Stimulated activated CD4-positive, alpha-beta T cell treated with anti-CD3 and anti-CD28 coated beads, Interleukin-4, amount 100 ng/mL, for 4 hours (primary cell): ENCODE measurements at places on chromosomes 7 and 10.

DNA sequence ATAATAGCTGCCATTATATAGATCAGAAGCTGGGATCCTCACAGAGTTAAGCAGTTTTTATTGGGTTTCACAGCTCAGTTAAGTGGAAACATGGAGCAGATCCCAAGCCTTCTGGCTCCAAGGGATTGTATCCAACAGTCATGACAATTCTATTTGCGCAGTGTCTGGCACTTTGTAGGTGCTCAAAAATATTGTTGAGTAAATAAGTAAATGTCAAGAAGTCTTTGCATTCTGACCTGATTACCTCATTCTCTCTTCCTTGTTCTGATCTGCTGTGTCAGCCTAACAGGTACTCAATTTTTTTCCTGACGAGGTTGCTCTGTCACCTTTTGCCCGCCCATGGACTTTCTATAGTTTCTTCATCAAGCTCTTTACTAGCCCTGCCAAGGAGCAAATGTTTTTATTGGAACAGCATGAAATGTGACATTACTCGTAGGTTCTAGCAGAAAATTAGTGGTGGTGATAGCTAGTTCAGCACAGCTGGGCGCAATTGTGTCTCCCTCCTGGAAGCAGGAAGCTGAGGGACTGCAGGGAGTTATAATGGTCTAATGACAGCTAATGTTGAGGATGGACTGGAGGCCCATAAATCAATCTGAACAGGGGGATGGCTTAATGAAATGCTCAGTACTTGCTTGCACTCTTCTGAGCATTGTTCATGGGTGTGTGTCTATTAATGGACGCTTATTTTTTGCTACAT lies 680.2 kb downstream of the CCSER2 start:
- no peak for DNase-seq

DNA sequence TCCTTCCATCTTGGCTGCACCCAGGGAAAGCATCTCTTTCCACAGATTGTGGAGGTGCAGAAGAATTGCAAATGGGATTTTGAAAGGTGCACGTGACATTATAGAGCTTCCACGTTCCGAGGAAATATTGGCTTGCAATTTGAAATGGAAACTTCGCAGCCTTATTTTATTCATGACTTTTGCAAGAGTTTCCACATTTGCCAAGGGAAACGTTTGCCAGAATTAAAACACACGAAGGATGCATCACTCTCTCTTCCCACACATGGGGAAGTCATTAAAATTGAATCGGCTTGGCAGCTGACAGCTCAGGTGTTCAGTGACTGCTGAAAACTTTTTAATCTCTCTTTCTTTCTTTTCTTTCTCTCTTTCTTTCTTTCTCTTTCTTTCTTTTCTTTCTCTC lies 475.4 kb upstream of the IGFBP3 start:
- DNase-seq: no peak

- DNase-seq: no peak
Measured at GRCh38 chr10:78188446-78188845, 154.8 kb downstream of the RPS24 start.

GRCh38 chr10:126586128-126586527 lies 84.4 kb downstream of the C10orf90 start:
- DNase-seq: no peak

GRCh38 chr7:141225916-141226618 lies 152.2 kb downstream of the TMEM178B start:
- no peak for DNase-seq

DNA sequence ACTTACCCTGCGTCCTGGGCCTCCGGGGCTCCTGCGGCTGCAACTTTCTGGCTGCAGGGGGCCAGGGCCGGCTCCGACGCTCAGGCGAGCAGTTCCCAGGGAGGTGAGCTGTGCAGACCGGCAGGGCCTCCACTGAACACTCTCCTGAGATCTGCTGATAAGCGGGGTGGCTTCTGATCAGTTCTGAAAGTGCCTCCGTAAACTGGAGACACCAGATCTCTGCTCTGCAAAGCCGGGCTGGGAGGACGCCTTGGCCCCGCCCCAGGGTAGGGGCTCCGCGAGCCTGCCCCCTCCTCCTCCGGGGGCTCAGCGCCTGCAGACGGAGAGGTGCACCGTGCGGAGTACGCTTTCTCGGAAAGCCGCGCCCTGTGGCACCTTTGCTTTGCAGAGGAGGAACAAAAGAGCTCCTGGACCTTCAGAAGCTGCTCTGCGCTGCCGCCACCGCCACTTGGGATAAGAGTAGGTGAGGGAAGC lies 141.3 kb upstream of the VKORC1L1 start:
- DNase-seq: no peak

GRCh38 chr10:124007102-124007772 lies 86.2 kb downstream of the CHST15 start:
- no peak for DNase-seq

- no peak for DNase-seq
Measured at GRCh38 chr10:82529062-82529461, 654.1 kb downstream of the NRG3 start.

- DNase-seq: no peak
Measured at GRCh38 chr7:20030417-20030816, 186.8 kb downstream of the MACC1 start.

GRCh38 chr10:30241422-30242110 lies 107.5 kb downstream of the MTPAP start:
- no peak for DNase-seq

GRCh38 chr7:131880078-131880477 lies 323.6 kb upstream of the PODXL start:
- DNase-seq: no peak

DNA sequence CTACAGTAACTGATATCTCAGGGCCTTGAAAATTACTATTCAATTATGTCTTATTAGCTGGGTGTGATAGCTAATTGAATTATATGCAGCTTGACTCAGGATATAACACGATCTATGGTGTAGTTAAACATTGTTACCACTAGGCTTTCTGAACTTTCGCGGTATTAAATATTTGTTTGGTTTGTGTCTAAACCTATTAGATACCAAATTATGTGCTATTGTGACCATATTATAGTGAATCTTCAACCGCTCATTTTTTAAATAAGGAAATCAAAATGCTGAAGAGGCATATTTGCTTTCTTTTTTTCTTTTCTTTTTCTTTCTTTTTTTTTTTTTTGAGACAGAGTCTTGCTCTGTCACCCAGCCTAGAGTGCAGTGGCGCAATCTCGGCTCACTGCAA lies 99.3 kb upstream of the RSU1 start:
- no peak for DNase-seq

DNA sequence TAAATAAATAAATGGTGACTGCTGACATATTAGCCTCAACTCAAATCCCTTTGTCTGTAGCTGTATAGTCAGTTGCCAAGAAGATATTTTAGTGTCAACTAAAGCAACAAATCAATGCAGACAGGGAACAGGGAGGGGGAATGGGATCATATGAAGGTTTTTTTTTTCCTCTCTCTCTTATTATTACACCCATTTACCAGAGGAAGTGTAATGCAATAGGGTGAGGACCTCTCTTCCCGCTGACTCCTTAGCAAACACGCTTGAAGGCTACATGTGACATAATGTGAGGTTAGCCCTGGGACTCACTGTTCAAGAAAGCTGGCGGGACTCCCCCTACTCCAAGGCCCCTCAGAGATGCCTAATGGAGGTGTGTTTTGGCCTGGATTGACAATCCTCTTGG lies 88.2 kb downstream of the CHRM2 start:
- DNase-seq: no peak

- no peak for DNase-seq
Measured at GRCh38 chr10:49151025-49151445, 17.2 kb upstream of the FAM170B start.

DNA sequence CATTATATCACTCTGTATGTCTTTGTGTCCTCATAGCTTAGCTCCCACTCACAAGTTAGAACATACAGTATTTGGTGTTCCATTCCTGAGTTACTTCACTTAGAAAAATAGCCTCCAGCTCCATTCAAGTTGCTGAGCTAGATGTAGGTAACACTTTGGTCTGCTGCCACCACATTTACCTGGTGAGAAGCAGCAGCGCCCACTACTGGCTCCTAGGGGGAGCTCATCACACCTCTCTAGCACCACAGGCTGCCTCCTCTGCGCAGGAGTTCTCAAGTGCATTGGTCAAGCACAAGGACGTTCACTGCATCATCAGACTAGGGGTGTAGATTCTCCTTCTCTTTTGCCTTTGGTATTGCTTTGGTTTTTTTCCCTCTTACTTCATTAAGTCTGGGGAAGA lies 530.9 kb upstream of the AUTS2 start:
- DNase-seq: no peak

- DNase-seq: peak; percentile 14
Measured at GRCh38 chr10:27743877-27744801, 1.5 kb downstream of the MKX start.

DNA sequence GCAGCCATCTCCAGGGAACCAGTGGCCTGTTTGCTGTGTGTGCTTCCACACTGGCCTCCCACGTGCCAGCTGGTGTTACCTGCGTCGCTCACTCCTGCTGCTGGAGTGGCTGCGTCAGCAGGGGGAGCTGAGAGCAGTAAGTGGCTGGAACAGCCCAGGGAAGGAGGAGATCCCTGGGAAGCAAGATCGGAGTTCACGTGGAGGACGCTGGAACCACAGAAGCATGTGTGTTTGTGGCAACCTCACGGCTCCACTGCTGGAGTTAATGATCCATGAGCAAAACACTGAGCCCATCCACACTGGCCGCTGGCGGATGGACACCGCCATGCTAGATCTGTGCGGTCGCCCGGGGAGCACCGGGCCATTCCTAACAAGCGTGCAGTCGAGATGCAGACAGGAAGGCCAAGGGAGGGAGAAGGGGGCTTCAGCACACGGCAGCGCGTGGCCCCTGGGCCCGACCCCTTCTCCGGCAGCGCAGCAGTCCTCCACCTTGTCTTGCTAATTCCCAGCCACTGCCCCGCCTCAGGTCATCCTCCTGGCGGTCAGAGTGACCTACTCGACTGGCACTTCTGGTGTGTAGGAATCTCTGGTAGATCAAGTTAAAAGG lies 68.5 kb upstream of the EEPD1 start:
- DNase-seq: no peak

GRCh38 chr7:66901941-66902843 lies 18.8 kb upstream of the TMEM248 start:
- DNase-seq: no peak

GRCh38 chr10:114176511-114176910 lies 2.5 kb upstream of the CCDC186 start:
- DNase-seq: no peak

GRCh38 chr7:31948029-31948428 lies 122.2 kb downstream of the PDE1C start:
- DNase-seq: no peak

DNA sequence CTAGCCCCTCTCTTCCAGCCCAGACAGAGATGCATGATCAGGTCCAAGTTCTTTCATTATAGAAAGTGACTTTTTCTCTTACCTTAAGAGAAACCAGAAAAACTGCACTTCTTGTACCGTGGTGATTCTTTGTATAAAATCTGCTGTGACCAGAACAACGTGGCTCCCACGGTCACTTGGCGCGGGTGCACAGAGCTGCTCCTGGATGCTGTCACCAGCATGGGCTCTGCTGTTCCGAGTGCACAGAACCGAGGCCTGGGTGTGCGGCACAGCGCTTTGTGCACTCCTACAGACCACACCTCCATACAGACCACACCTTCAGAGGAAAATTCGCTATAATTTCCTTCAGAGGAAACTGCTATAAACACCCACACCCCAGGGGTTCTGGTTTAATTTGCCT lies 26.0 kb downstream of the VIPR2 start:
- no peak for DNase-seq

DNA sequence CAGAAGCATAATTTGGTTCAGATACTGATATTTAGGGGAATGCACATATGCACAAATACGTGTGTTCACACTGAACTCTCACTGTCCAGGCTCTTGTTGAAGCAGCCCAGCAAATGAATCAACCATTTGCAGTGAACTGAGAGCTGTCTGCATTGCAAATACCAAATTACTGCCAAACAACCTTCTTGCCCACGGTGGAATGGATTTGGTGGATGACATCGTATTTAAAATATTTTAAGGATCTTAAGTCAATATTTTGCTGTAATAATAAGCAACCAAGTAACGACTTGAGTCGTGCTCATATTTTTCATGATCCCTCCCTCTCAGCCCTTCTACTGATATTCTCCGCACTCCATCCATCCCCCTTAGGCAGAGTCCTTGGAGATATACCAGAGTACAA lies 107.9 kb upstream of the FEZF1 start:
- no peak for DNase-seq

DNA sequence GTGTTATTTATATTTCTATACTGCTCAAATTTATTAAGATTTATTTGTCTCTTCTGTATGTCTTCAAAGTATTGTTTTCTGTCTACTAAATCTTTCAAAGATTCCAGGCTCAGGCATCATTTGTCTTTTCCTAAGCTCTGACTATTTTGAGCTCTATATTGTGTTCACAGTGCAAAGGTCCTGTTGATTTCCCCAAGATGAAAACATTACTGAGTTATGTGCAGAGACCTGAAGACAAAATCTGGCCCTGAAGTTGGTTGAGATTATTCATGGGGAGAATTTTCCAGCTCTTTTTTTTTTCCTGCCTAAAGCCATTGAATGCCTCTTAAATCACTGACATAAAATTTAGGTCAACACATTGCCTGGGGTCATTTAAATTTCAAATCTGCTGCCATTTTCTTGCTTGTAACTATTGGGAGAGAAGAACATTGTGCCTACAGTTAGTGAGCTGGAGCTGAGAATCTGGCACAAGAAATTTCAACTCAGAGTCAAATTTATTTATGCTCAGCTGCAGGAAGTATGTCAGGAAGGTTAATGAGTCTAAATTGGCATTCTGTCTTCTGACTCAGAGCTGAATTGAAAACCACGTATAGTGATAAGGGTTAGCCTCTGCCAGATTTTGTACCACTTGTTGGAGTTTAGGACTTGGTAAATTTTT lies 31.6 kb downstream of the CSTF2T start:
- DNase-seq: no peak

DNA sequence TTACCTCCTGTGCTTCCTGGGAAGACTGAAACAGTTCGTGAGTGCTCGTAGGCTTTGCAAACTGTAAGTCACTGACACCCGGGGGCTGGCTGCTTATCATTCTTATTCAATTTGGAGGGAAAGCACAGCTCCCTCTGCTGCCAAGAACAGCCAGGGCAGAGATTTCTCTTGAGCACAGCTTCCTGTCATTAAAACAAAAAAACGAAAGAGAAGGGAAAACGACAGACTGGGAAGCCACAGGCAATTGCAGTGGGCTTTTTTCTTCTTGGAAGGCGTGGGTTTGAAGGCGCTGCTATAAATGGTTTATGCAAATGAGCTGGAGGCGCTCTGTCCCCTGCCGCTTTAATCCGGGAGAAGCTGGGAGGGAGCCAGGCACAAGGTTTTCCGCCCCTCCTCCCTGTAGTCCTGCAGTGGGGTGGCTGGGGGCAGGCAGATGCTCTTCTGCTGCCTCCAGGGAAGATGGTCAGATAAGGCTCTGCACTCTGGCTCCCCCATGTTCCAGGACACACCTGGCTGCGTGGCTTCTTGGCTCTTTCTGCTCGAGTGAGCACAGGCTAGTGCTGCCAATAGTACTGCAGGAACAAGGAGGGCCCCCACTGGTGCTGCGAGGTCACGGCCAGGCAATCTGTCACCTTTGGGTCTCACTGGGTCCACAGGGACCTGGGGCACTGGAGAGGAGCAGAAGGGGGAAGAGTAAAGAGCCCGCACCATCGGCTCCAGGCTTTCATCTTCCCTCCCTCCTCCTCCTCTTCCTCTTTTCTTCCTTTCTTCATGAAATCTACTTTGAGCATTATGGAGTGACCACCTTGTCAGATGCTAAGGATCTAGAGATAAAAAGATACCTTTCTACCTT lies 49.5 kb downstream of the NEURL1 start:
- DNase-seq: no peak
